Activated CD4-positive, alpha-beta T cell treated with anti-CD3 and anti-CD28 coated beads, Interleukin-2, Interleukin-6, amounts not matched to agents 100 ng/mL and 50 ng/mL, durations not matched to agents 16 hours and 8 hours (primary cell): ENCODE measurements at places on chromosomes 3 and 15.

DNA sequence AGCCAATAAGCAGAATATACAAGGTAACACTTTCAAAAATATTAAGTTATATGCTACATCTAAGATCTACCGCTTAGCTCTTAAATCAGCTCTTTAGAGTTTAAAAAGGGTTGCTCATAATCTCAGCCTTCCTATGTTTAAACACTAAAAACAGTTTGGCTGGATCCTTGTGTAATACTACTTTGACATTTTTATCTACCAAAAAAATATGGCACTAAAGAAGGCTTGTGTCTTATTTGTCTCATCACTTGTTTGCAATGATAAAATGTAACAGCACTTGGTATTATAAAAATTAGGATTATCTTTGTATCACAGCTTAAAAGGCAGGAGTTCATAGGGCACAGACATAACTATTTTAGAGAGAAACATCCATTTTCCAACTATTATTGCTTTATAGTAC lies 9.8 kb downstream of the ANKRD28 start:
- no peak for DNase-seq

DNA sequence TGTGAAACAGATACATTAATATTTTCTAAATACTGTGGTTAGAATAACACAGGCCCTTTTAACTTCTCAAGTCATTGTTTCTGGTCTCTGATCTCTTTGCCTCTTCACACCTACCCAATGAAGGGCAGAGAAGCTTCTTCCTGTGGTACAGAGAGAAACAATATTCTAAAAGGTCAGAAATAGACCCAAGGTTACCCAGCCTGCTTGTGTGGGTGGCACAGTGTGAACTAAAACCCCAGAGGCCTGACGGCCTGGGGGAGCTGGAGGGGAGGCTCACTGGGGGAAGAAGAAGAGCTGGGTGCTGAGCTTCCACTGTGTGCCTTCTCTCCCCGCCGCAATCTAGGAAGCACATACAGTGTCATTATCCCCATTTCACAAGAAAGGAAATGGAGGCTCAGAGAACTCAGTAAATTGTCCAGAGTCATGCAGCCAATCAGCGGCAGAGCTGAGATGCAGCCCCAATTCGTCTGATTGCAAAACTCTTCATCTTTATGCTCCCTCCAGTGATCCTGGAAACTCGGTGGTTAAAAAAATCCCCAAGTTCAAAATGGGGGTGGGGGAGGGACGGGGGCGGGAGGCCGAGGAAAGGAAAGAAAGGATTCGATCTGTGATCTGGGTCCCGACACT lies 64.1 kb upstream of the HEG1 start:
- no peak for DNase-seq

DNA sequence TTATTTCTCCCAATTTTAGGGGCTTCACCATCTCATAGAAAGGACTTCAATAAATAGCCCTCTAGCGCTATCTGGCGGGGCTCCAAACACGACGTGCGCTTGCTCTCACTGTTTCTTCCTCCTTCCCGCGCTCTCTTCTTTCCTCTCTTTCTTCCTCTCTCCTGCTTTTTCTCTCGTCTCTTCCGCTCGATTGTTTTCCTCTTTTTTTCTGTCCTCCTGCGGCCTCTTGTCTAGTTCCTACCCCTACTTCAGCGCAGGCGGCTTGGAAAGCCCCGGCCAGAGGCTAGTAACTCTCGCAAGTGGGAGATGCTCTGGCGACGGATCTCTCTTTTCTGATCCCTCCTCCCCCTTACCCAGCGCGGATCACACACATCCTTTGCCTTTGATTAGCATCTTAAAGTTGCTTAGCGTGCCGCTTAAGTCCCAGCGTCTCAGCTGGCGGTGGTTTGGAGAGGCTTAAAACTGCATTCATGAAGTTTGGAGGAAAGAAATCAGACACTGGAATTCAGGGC lies 6.2 kb upstream of the MEIS2 start:
- DNase-seq = no peak

GRCh38 chr3:123148772-123149171 lies 53.0 kb upstream of the SEC22A start:
- DNase-seq = no peak

DNA sequence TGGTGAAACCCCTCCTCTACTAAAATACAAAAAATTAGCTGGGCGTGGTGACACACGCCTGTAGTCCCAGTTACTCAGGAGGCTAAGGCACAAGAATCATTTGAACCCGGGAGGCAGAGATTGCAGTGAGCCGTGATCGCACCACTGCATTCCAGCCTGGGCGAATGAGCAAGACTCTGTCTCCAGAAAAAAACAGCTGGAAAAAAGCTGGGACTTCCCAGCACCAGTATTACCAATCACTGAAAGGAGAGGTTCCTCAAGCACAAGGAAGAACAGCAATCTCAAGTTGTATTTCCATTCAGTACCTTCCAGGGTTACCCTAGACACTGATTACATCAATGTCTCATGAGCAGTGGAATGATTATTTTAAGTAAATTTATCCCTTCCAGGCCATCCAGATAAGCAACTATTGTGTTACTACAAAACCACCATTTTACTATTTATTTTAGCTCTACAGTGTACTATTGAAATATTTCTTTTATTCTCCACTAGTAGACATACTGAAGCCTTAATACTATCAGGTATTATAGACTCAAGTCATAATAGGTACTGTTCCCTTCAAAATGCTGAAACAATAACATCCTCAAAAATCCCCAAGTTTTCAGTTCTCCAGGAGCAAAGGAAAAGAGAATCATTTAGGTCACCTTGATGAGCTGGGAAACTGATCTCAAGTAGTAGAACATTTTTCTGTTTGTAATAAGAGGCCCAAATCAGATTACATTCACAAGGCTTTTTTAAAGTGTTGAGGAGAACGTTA lies 54.8 kb upstream of the VGLL4 start:
- DNase-seq = no peak

DNA sequence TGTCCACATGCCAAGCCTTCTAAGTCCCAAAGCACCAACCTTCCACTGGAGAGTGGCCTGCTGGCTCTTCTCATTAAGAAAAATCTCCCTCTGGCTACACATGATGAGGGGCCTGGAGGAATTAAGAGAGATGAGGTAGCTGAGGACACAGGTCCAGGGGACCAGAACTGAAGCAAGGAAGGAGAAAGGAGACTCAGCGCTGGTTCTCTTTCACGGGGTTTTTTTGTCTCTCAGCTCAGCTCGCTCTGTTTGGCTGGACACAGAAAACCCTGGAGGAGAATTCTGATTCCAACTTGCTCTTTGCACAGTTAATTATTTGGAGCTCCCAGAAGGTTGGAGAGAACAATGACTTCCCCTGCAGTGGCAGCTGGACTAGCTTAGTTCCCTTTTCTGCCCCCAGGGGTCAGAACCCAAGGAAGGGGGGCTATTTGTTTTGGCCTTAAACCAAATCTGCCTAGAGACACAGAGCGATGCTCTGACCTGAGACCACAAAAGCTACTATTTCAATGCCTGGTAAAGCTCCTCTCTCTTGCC lies 507.6 kb downstream of the FHIT start:
- no peak for DNase-seq
